ENCODE measurements at places on chromosomes 4 and X.

GRCh38 chr4:74537459-74537858 lies 92.5 kb downstream of the AREG start:
- DNase-seq, result no peak

DNA sequence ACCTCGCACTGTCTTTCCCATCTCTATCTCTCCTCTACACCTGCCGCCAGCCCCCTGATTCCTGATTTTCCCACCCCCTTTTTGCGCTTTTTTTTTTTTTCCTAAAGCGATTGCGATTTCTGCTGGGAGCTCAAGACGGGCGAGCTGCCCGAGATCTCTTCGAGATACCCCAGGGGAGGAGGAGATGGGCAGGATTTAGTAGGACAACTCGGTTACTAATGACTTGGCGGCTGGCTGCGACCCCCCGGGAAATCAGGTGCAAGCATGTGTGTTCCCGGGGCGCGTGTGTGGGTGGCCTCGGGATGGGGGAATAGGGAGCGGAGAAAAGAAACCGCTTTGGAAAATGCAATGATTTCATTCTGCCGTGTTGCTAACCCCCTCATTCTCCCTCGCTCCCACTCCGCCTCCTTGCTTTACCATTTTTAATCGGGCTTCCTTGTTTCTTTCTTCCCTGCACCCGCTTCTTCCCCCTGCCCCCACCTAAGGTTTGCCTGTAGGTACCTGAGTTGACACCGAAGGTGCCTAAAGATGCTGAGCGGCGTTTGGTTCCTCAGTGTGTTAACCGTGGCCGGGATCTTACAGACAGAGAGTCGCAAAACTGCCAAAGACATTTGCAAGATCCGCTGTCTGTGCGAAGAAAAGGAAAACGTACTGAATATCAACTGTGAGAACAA lies 4.4 kb downstream of the SLITRK2 start:
- DNase-seq, result no peak

- DNase-seq, result peak; percentile 75
Observed at GRCh38 chrX:119647552-119648420, 41.6 kb upstream of the NKRF start.

- DNase-seq, result no peak
Observed at GRCh38 chrX:65586491-65586890, 51.9 kb upstream of the LAS1L start.

GRCh38 chr4:16582526-16582925 lies 315.9 kb downstream of the LDB2 start:
- no peak for DNase-seq

DNA sequence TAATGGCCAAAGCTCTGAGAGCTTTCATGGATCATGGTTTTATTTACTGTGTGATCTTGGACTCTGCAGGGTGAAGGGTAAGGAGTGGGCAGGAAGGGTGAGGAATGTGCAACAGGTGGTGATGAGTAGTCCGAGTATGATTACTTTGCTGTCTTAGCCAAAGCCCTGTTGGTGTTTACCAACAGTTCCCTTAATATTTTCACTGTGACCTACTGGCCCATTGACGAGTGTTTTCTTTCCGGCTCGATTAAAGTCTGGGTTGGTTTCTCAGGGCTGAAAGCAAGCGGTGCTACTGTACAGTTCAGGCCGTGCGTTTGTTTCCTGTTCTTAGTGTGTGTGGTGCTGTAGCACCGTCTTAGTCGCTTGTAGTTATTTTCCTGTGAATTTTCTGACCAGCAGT lies 2.6 kb downstream of the ARHGAP24 start:
- DNase-seq, result no peak

DNA sequence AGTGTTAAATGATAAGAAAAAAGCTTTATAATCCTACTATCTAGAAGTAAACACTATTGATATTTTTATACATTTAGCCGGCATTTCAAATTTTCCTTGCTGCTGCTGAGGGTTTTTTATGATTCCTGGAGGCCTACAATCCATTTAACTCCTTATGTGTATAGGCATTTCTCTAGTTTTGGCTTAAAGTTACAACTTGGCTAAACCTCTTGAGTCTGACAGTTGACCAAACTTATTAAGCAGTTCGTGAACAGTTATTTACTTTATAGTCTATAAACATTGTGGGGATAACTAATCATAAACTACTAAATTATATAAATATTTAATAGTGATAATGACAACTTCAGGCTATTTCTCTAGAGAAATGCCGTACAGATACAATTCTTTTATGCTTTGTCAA lies 141.9 kb downstream of the ADGRL3 start:
- no peak for DNase-seq

DNA sequence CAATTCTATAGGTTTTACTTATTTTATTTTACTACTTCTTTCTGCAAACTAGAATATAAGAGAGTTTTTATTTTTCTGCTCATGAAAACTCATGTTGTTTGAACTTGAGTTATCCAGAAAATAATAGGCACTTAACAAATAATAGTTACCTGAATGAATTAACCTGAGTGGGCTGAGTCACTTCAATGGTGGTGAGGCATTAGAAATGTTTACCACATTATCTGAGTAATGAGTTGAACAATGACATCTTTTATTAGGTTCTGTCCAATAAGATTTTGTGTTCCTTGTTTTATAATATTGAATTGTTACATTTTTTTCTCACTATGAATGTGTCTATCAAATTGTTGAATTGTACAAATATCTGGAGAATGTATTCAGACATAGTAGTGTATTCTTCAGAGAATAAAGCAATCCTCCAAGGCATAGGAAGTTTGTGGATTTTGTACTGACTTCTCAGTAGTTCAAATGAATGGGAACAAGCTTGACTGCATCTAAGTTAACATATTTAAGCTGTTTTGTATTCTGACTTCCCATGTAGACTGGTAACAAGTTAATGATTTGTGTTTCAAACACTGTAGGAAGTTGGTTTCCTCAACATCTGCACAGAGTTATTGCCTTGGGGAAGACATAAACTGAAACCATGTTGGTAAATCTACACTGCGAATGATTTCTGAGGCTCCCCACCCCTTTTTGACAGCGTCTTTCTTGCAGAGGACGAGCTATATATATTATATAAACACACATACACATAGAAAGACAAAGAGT lies 1808.9 kb upstream of the TENM3 start:
- DNase-seq, result no peak

DNA sequence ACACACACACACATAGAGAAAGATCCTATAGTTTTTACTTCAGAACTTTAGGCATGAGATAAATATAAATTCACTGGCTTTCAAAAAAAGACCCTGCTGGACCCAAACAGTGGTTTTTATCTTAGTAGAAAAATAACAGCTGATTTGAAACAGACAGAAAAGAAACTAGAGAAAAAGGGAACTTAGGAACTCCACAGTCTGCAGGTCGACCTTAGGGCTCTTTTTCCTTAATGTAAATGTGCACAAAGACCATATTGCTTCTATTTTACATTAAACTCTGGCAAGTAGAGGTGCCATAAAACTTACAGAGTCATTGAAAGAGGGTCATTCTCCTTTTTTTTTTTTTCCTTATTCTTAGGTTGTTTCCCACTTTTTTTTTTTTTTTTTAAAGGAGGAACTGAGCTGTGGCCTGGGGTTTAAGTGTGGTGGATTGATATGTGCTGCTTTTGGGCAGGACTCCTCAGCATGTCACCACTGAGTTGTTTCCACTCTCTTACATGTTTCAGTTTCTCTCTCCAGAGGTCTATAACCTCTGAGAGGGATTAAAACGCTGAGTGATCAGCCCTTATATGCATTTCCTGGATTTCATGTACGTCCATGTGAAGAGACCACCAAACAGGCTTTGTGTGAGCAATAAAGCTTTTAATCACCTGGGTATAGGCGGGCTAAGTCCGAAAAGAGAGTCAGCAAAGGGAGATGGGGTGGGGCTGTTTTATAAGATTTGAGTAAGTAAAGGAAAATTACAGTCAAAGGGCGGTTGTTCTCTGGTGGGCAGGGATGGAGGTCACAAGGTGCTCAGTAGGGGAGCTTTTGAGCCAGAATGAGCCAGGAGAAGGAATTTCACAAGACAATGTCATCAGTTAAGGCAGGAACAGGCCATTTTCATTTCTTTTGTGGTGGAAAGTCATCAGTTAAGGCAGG lies 70.8 kb upstream of the PACRGL start:
- DNase-seq, result no peak

DNA sequence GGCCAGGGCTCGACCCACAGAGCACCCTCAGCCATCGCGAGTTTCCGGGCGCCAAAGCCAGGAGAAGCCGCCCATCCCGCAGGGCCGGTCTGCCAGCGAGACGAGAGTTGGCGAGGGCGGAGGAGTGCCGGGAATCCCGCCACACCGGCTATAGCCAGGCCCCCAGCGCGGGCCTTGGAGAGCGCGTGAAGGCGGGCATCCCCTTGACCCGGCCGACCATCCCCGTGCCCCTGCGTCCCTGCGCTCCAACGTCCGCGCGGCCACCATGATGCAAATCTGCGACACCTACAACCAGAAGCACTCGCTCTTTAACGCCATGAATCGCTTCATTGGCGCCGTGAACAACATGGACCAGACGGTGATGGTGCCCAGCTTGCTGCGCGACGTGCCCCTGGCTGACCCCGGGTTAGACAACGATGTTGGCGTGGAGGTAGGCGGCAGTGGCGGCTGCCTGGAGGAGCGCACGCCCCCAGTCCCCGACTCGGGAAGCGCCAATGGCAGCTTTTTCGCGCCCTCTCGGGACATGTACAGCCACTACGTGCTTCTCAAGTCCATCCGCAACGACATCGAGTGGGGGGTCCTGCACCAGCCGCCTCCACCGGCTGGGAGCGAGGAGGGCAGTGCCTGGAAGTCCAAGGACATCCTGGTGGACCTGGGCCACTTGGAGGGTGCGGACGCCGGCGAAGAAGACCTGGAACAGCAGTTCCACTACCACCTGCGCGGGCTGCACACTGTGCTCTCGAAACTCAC lies 3.6 kb downstream of the MID1IP1 start:
- DNase-seq, result peak; percentile 45

- peak; percentile 48 for DNase-seq
Observed at GRCh38 chr4:2914256-2915126, 48.7 kb downstream of the NOP14 start.

- peak; percentile 15 for DNase-seq
Observed at GRCh38 chrX:39936886-39937770, 160.6 kb downstream of the BCOR start.

DNA sequence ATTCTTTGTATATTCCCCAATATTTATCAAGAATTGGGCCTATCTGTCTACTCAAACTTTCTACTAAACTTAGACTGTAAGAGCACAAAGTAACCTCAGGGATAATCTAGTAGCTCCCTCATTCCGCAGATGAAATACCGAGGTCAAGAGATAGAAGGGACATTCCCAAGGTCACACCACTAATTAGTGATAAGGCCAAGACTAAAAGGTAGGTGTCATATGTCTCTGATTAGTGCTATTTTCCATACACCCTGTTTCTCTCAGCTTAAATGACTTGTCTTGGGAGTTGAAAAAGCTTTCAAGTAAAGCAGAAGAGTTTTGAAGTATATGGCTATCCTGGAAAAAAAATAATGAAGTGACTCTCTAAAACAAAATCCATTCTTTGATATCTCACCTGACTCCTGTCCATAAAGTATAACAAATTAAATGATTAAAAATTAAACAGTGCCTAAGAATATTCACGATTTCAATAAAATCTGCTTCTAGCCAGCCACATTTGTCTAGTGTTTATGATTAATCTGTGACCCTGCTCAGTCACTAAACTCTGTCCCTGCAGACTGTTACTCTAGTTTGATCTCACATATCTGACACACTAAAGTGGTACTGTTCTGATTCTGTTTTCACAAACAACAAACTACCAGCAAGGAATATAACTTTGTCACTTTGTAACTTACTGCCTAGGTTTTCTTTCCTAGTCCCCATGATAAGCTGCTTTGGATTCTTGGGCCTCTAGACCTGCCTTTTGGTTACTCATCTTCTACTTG lies 10.3 kb downstream of the GPR174 start:
- DNase-seq, result no peak

- no peak for DNase-seq
Observed at GRCh38 chr4:57443787-57444186, 333.6 kb upstream of the IGFBP7 start.

DNA sequence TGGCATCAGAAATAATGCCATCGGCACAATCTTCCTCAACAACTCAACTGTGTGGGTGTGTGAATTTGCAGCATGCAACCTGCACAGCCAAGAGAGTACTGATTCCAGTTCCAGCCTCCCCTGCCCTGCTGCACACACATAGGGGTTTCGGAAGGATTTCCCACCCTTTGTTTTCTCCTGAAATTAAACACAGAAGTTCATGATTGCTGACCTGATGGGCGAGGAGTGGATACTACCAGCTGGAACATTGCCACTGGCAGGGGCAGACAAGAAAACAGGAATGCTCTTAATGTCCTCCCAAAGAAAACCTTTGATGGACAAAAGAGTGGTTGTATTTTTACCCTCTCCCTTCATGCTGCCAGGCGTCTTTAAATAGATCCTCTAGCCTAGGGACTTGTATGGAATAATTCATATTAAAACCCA lies 4.8 kb downstream of the NDP start:
- no peak for DNase-seq

DNA sequence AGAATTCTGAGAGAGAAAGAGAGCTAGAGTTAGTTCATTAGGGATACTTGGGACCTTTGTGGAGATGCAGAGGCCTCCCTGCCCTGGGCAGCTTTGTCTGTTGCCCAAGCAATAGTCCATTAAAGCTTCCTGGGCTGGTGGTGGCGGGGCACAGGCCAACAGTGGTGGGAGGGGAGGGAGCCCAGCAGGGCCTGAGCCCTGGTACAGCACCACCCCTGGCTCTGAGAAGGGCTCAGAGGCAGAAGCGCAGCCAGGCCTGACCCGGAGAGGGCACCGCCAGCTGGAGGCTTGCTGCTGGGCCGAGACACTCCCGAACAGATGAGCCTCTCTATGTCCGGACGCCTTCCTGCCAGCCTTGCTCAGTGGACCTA lies 65.3 kb downstream of the EFNB1 start:
- DNase-seq, result no peak

DNA sequence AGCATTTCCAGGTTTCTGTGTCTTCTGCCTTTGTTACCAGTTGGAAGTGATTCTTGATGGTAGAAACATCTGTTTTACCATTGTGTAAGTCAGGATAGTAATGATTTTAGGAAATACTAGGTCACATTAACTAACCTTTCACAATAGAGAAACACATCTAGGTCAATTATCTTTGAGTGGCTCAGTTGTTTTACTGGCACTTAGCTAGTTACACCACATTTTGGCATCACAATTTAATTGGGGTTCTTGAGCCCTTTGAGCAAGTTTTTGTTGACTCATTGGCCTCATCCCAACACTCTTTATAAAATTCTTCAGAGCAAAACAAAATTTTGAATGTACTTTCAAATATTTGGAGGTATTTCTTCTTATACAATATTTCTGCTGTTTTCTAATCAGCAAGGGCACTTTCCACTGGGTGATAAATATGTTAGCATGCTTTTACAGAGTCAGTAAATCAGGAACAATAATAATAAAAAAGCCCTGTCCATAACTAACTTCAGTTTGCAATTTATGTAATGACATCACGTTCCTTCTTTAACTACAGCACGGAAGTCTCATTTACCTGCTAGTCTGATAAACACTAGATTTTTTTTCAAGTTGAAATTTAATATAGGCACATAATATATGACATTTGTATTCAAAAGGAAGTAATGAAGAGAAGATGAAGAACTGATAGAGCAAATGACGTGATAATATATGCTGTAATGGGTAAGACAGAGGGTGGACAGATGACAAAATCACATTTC lies 64.8 kb upstream of the GK2 start:
- DNase-seq, result no peak

- no peak for DNase-seq
Observed at GRCh38 chrX:116281106-116281505, 110.6 kb downstream of the AGTR2 start.

GRCh38 chr4:1293531-1293941 lies 3.8 kb downstream of the MAEA start:
- no peak for DNase-seq

- DNase-seq, result no peak
Observed at GRCh38 chr4:122679317-122679716, 53.2 kb upstream of the BBS12 start.

- DNase-seq, result no peak
Observed at GRCh38 chrX:133633162-133633561, 217.9 kb upstream of the GPC4 start.

All from activated naive CD8-positive, alpha-beta T cell treated with anti-CD3 and anti-CD28 coated beads for 36 hours (primary cell).